SHP77 treated with DMSO at 0.1 percent for 48 hours (cell line): ENCODE measurements at places on chromosomes 3 and 15.

DNA sequence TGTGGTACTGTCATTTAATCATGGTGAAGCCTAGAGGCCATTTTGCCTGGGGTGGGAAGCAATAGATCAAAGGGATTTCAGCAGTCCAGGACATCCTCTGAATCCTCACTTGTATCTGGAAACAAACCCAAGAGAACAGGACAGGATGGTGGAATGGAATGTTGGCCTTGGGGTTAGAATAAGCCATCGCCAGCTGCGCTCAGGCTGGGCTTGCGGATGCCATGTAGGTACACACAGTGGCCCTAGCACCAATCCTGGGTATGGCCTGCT lies 76.5 kb upstream of the ALDH1A3 start:
- DNase-seq, result no peak

DNA sequence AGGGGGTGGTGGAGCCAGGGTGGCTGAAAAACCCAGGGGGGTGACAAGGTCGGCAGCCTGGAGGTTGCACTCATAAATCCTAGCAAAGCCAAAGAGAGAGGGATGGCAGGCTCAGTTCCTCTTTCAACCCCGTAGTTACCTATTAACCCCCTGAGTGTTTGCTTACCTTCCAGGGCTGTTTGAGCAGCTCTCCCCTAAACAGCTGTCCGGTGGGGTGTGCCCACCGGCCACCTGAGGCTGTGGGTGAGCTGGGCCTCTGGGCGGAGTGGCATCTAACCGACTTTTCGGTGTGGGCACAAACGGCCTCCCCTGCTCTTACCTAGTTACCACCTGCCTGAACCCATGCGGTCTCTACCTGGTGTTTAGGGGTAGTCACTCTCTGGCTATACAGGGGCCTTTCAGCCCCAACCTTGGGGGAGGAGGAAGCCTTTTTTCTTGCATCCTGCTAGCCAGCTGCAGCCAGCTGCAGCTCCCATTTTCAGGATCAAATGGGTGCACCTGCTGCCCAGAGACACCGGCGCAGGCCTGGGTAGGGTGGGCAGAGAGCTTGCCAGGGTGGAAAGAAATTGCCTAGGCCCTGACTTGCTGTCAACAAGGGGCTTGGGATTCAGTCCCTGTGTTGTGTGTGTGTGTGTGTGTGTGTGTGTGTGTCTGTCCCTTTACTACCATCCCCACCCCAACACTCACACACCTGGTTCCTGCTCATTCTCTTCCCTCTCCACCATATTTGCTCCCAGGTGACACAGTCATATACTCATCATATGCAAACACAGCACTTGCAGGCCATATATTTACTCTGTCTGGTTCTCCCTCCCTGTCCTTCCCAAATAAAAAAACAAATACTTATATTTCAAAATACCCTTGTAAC lies 3.7 kb downstream of the DLL4 start:
- DNase-seq, result no peak

DNA sequence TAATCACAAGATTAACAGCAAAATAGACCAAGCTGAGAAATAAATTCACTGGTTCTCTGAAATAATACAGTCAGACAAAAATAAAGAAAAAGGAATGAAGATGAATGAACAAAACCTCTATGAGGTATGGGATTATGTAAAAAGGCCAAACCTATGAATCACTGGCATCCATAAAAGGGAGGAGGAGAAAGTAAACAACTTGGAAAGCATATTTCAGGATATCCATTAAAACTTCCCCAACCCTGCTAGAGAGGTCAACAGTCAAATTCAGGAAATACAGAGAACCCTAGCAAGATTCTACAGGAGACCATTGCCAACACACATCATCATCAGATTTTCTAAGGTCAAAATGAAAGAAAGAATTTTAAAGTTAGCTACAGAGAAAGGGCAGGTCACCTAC lies 649.7 kb upstream of the CBLB start:
- no peak for DNase-seq

- DNase-seq, result no peak
These were observed 8.3 kb upstream of the ANKUB1 start for GRCh38 chr3:149800693-149801092.

DNA sequence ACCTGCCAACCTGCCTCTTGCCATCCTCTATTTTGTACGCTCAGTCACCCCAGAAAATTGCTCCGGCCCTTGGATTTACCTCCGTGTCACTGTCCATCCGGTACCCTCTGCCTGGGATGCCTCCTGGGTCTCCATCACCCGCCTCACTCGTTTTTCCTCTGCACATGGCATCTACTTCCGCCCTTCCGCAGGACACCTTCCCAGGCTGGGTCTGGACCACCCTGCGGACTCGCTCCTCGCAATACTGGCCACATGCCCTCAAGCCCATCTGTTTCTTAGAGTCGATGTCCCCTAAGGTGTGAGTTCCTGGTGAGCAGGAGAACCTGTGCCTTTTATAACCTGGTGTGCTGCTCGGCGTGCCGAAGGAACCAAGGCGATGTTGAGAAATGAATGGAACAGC lies 58.5 kb downstream of the APBA2 start:
- no peak for DNase-seq

- DNase-seq, result no peak
These were observed 52.1 kb downstream of the LSAMP start for GRCh38 chr3:116393199-116393598.

- no peak for DNase-seq
These were observed 51.6 kb upstream of the ACKR4 start for GRCh38 chr3:132545471-132545870.

GRCh38 chr3:54225841-54226528 lies 103.6 kb downstream of the CACNA2D3 start:
- no peak for DNase-seq
